ENCODE measurements at places on chromosomes 4 and X.

GRCh38 chr4:75950213-75950815 lies 9.5 kb upstream of the NAAA start:
- DNase-seq = no peak

DNA sequence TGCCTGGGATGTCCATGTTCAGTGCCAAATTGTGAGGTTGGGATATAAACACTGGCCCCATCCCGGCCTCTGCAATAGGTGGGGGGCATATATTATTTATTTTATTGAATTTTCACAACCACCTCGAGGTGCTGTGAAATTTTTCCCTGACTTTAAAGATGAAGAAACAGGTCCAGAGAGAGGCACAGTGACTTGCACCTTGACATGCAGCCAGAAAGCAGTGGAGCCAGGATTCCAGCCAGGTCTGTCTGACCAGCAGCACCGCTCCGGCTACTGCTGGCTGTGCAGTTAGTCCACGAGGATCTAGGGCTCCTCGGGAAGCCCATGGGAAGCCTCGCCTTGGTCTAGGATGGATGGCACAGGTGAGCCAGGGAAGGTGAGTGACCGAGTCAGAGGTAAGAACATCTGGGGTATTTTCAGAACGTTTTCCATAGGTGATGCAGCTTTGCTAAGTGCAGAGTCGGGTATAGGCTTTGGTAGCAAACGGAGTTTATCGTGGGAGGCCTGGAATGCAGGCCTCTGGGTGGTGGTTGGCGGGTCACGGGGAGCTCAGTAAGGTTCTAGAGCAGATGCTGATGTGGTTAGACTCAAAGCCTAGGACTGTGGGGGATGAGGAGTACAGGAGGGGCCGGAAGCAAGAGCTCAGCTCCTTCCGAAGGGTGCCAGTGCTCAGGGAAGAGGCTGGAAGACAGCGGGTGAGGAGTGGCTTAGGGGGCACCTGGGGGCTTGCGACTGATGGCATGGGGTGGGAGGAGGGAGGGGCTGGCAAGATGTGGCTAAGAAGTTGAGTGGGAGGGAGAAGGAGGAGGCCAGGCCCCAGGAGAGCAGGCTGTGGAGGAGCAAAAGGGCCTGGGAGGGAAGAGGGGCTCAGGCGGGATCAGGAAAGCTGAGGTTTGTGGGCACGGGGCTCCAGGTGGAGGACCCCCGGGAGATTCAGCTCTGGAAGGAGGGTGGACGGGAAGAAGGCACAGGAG lies 107.7 kb upstream of the LRPAP1 start:
- no peak for DNase-seq

GRCh38 chr4:107192601-107193000 lies 156.5 kb upstream of the DKK2 start:
- DNase-seq = no peak

- DNase-seq = no peak
Measured at GRCh38 chr4:24849756-24850155, 54.4 kb downstream of the SOD3 start.

DNA sequence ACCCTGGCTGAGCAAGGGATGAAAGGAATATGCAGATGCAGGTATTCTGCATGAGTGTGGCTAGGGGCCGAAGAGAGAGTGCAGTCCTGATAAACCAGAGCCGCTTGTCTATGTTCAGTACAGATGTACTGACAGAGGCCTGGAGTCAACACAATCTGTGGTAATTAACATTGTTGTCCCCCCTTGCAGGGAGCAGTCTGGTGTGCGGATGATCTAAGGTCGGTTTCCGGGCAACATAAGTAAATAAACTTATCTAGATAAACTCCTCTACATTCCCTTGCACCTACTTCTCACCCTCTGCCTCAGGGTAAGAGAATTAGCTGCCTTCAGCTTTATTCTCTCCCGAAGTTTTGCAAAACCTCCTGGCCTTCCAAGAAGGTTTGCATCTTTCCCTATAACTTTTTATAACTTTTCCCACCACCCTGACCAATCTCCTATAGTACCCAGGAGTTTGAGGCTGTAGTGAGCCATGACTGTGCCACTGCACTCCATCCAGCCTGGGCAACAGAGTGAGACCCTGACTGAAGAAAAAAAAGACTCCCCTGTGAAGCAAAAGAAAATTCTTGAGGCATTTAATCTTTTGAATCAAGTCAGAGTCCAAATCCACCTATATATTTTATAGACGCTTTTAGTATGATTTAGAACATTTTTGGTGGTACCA lies 26.6 kb downstream of the SNX25 start:
- DNase-seq = no peak

- no peak for DNase-seq
Measured at GRCh38 chr4:140342620-140343019, 30.8 kb upstream of the SCOC start.

DNA sequence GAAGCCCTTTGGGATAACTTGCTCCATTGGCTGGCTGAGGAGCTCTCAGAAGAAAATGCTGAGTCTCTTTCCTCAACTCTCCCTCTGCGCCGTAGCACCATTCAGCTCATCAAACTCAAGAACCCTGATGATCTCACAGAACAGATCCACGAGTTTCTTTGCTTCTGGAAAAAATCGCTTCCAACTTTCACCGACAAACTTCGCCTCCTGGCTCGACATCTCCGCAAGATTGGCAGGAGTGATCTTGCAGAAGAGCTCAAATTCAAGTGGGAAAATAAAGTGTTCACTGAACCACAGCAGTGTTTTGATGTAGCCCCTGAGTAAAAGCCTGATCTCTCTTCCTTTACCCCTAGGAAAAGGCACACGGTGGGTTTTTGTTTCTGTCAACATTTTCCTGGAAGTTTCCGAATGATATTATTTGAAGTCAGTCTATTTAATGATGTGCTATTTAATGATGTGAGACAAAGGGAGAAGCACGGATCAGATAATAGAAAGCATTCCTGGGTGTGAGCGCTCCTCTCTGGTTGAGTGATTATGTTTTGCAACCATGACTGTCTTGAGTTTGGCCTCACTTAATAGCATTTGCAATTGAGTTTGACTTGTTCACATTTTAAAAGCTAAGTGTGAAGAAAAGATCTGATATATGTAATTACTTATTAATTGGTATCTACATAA lies 62.2 kb downstream of the DTHD1 start:
- no peak for DNase-seq

DNA sequence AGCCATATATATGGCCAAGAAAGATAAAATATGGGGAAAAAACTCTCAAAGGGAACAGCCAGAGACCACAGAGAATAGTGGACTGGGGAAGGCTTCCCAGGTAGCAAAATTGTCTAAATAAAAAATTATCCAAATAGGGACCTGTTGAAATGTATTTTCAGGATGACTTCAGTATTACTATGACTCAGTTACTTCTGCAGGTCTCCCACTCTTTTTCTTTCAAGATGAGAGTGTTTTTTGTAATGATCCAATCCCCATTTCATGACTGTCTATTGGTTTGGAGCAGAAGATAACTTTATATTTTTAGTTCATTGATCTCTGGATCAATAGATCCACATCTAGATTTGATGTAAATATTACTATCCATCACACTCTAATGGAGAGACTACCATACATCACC lies 372.1 kb upstream of the EMCN start:
- no peak for DNase-seq

GRCh38 chrX:2401201-2401589 lies 99.6 kb downstream of the DHRSX start:
- no peak for DNase-seq

- no peak for DNase-seq
Measured at GRCh38 chr4:1523506-1523905, 117.3 kb upstream of the NKX1-1 start.

DNA sequence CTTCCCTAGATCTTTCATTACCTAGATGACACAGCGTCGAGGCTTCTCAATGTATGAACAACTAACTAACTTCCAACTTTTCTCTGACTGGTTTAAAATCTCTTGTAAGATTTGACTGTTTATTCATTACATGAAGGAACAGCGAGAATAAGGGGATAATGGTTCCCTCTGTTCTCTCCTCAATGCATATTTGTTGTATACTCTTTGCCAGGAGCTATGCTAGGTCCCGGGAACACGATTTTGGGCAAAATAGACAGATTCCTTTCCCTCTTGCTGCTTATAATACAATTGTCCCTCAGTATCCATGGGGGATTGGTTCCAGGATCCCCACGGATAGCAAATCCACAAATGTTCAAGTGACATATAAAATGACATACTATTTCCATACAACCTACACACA lies 1020.0 kb downstream of the DMD start:
- DNase-seq = no peak

- no peak for DNase-seq
Measured at GRCh38 chr4:184384810-184385557, 89.4 kb downstream of the IRF2 start.

DNA sequence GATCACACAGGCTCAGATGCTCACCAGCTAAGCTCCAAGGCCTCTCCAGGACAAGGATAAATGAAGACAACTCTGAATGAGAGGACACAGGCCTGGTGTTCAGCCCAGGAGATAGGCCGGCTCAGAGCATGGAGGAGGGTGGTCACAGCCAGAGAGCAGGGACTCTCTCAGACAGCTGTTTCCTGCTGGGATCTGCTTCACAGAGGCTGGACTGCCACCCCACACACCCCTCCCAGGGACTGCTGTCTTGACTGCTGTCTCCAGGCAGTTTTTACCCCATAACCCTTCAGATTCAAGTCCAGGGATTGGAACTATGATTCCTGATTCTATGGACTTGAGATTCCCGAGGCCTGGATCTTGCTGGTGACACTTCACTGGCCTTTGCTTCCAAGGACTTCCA lies 89.0 kb downstream of the SMIM20 start:
- no peak for DNase-seq

- no peak for DNase-seq
Measured at GRCh38 chr4:109451544-109452273, 18.1 kb downstream of the SEC24B start.

- no peak for DNase-seq
Measured at GRCh38 chrX:143296521-143296920, 220.8 kb downstream of the SPANXN3 start.

GRCh38 chr4:154741131-154741665 lies 2.6 kb upstream of the LRAT start:
- no peak for DNase-seq

DNA sequence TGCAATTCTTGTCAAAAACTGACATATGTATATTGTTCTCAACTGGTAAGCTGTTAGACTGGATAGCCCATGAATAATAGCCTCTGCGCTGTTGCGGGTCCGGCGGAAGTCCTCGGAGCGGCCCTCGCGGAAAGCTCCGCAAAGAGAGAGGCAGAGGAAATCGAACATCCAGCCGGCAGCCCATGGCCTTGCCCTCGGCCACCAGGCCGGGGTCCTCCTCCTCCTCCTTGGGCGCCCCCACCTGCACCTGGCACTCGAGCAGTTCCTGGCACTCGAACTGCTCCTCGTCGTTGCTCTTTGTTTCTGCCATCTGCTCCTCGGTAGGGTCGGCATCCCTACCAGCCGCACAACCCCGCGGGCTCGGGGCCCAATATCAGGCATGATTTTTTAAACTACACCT lies 1176.3 kb downstream of the PCDH18 start:
- DNase-seq = no peak

DNA sequence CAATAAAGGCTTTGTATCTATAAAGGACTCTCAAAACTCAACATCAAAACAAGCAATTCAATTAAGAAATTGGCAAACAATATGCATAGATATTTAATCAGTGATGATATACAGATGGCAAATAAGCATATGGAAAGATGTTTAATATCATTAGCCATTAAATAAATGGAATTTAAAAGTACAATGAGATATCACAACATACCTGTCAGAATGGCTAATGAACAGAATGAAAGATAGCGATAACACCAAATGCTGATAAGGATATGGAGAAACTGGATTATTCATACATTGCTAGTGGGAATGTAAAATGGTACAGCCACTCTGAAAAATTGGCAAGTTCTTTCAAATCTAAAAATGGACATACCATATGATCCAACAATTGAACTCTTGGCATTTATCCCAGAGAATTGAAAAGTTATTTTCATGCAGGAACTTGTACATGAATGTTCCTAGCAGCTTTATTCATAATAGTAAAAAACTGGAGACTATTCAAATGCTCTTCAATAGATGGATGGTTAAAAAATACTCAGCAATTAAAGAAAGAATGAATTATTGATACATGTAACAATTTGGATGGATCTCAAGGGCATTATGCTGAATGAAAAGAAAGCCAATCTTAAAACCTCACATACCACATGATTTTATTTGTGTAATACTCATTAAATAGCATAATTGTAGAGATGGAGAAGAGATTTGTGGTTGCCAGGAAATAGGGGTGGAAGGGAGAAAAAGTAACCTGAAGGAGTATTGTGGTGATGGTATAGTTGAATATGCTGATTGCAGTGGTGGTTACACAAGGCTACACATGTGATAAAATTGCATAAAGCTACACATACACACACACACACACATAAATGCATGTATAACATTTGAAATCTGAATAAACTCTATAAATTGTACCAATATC lies 45.9 kb upstream of the ALG13 start:
- DNase-seq = no peak

DNA sequence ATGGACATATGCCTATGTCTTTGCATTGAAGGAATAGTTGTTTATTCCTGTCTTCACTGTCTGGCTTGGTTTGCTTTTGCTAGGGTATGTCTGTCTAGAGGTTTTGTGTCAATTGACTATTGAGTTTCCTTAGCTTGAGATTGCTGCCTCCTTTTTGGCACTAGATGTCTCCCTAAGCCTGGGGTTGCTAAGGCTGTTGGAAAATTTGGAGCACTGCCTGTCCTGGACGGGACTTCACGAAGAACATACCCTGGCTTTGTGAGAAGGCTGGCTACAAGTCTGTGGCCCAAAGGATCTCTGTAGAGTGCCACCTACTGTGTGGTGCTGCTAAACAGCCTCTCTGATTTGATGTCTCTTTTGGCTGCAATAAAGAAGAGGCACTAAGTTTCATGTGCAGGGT lies 183.8 kb upstream of the NUDT10 start:
- DNase-seq = no peak

DNA sequence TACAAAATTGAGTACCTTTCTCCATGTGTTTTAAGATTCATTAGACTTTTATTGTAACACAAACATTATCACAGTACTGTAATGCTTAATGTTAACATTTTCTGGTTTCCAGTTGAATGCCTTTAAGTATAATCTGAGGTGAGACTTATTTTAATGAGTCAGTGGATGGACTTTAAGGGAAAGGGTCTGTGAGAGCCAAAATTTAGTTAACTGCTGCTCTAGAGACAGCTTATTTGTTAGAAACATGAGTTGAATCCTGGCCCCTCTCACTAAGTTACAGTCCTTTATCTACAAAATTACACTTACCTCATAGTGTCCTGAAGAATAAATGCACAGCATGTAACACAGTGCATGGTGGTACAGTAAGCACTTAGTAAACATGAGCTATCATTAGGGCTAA lies 66.0 kb downstream of the PGRMC2 start:
- no peak for DNase-seq

GRCh38 chr4:124803641-124804040 lies 91.1 kb upstream of the ANKRD50 start:
- no peak for DNase-seq

DNA sequence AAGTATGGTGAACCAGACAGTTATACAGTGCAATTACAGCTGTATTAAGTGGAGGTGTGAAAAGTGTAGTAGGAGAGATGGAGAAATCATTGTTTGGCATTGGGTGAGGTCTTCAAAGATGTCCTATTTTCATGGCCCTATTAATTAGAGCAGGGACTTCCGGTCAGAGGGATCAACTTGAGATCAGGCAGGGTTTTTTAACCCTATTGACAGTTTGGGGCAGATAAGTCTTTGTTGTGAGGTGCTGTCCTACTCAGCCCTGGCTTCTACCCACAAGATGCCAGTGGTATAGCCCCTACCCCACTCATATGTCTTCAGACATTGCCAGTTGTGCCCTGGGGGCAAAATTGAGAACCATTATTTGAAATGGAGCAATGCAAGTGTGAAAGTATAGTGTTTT lies 9.9 kb downstream of the USP9X start:
- no peak for DNase-seq
